Inflammatory macrophage treated with lipopolysaccharide for 4 hours (primary cell): ENCODE measurements at places on chromosomes 3 and 15.

GRCh38 chr15:80199366-80199765 is 46.6 kb downstream of the FAH start:
- no peak for DNase-seq

- peak; percentile 58 for DNase-seq
Observed at GRCh38 chr15:67144609-67145311, 79.4 kb downstream of the SMAD3 start.

- no peak for DNase-seq
Observed at GRCh38 chr3:60269377-60269776, 981.9 kb downstream of the FHIT start.

GRCh38 chr15:100919481-100920405 is 586 bp downstream of the LRRK1 start:
- no peak for DNase-seq

GRCh38 chr3:40978442-40978841 is 220.9 kb upstream of the CTNNB1 start:
- no peak for DNase-seq

DNA sequence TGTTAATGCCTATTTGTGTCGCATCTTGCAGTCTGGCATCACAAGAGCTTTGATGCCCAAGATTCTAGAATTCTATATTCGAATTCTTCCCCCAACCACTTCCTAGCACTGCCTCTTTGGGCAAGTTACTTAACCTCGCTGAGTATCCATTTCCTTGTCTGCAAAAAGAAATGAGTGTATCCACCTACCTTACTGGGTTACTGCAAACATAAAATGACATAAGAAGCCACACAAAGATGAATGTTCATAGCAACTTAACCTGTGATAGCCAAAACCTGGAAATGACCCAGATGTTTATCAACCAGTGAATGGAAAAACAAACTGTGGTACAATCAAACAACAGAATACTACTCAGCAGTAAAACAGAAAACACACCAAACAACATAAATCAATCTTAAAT is 24.9 kb downstream of the RFTN1 start:
- no peak for DNase-seq

DNA sequence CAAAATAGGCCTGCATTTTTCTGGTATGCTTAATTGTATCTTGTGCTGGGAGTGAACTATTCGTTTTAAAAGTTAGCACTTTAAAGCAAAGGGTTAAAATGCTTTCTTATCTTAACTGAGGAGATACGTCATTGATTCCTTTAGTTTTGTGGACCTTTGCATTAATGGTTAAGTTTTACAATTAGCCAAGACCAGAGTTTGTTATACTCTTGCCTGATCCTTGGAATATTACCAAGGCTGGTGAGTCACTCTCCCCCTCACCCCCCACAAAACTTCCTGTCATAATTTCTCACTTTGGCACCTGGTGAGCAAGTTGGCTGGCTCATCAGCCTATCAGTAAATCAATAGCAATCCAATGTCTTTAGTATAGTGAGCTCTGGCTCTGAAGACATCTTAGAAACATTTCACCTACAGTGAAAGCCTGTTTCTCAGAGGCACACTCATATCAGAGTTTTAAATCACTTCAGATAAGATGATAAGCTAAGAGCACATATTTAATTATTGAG is 26.7 kb downstream of the SLC2A2 start:
- no peak for DNase-seq

- DNase-seq = no peak
Observed at GRCh38 chr3:134941820-134942219, 146.8 kb downstream of the EPHB1 start.

GRCh38 chr3:119637679-119638477 is 22.5 kb downstream of the POPDC2 start:
- DNase-seq = peak; percentile 95

GRCh38 chr3:140432229-140432669 is 245.6 kb upstream of the TRIM42 start:
- DNase-seq = no peak

DNA sequence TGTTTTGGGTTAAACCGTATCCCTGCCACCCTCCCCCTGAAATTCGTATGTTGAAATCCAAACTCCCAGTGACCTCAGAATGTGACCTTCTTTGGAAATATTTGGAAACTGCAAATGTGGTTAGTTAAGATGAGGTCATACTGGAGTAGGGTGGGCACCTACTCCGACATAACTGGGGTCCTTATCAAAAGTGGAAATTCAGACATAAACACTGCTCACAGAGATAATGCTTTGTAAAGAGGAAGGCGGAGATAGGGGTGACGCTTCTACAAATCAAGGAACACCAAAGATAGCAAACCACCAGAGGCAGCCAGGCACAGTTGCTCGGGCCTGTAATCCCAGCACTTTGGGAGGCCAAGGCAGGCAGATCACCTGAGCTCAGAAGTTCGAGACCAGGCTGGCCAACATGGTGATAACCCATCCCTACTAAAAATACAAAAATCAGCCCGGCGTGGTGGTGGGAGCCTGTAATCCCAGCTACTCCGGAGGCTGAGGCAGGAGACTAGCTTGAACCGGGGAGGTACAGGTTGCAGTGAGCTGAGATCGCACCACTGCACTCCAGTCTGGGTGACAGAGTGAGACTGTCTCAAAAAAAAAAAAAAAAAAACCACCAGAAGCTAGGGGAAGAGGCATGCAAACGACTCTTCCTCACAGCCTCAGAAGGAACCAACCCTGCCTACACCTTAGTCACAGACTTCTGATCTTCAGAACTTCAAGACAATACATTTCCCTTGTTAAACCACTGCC is 51.1 kb upstream of the CHD2 start:
- peak; percentile 72 for DNase-seq

DNA sequence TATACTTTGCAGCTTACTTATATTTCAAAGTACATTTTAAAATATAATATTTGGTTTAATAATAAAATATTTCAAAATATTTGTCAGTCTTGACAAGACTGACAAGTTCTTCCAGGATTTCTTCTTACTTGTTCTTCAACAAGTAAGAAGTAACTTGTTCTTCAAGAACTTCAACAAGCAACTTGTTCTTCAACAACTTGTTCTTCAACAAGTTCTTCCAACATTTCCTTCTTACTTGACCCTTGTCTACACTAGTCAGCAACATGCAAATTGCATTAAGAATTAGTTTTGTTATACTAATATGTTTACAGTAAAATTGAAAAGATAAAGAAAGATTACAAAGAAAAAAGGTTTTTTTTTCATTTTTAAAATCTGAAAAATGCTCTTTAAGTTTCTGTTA is 731.7 kb downstream of the NSUN3 start:
- no peak for DNase-seq

- no peak for DNase-seq
Observed at GRCh38 chr3:196735751-196736150, 3.9 kb upstream of the PAK2 start.

DNA sequence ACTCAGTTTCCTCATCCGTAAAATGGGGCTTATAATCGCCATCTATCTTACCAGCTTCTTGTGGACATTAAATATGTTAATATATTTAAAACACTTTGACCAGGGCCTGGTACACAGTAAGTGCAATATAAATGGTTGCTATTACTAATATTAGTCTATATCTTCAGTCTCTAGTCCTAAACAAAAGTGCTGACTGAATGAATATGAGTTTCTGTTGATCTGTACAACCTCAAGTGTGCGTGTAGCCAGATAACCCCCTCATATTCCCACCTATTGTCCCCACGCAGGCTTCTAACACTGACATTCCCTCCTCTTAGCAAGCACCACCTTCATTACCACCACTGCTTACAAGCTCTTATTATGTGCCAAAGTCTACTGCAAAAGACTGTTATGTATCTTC is 27.6 kb upstream of the LMCD1 start:
- no peak for DNase-seq

- no peak for DNase-seq
Observed at GRCh38 chr3:88114878-88115549, 34.7 kb upstream of the C3orf38 start.

DNA sequence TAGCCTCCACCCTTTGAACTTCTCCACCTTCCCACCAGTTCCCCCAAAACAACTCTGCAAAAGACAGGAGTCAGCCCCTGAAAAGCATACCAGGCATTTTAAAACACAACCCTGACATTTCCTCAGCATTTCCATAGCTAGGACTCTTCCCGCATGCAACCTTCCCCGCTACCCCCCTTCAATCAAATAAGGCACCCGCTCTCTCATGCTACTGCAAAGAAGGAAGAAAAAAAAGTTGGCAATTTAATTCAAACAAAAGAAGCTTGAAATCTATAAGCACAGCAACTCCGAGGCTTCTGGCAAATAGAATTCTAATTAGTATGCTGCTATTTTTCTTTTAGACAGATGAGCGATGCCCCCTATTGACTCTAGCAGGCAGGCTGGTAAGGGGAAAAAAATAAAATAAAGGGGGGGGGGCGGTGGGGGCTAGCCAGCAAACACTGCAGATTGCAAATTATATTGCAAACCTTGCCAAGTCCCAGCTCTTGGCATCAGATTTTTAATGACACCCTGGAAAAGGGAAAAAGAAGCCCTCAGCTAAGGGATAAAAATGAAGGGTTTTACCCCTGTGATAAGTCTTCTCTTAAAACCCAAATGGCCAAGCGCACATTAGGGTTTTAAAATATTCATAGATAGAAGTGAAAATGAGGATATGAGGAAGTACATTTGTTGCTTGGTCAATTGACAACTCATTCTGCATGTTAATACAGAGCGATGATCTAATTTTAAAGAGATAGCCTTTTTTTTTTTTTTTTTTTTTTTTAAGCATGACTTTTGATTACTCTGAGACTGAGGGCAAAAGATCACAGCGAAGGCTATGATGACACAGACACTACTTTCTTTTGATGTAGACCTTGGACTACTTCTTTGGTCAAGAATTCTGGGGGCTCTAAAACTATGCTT is 255.2 kb downstream of the NR2F2 start:
- peak; percentile 85 for DNase-seq
